ENCODE measurements at places on chromosomes 3 and 15.
A peak's percentile ranks its signal among the peaks of the same experiment; 100 is the strongest.

GRCh38 chr3:17771177-17772017, 29.0 kb upstream of the TBC1D5 start:
- DNase-seq = no peak

GRCh38 chr15:93866948-93867347, 364.4 kb upstream of the MCTP2 start:
- DNase-seq = no peak

DNA sequence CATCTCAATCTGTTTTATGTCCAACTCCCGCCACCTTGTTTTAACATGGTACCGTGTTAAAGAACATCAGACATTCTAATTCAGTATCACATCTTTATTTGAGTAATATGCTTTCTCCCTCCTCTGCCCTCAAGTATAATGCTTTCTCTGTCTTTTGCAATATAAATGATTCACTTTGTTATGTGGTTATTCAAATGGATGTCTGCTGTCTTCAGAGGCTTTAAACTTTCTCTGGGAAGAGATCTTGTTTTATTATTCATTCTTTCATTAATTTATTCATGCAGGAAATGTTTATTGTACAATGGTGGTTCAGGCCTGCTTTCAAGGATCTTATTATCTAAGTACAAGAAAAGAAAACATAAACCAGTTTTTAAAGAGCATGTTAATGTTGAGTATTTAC, 57.1 kb downstream of the RAP2B start:
- DNase-seq = no peak

DNA sequence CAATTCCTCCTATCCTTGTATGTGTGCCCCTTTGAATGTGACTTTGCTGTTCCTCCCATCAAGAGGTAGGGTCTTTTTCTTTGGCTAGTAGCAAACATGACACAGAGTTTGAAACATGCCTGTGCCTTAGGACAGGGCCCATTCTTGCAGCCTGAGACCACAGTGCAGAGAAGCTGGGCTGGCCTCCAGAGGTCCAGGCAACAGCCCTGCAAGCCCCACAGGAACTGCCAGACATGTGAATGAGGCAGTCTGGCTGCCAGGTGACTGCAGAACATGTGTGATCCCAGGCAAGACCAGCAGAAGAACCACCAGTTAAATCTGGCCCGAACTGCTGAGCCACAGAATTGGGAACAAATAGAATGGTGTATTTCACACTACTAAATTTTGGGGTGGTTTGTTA, 1.2 kb upstream of the HGD start:
- no peak for DNase-seq

DNA sequence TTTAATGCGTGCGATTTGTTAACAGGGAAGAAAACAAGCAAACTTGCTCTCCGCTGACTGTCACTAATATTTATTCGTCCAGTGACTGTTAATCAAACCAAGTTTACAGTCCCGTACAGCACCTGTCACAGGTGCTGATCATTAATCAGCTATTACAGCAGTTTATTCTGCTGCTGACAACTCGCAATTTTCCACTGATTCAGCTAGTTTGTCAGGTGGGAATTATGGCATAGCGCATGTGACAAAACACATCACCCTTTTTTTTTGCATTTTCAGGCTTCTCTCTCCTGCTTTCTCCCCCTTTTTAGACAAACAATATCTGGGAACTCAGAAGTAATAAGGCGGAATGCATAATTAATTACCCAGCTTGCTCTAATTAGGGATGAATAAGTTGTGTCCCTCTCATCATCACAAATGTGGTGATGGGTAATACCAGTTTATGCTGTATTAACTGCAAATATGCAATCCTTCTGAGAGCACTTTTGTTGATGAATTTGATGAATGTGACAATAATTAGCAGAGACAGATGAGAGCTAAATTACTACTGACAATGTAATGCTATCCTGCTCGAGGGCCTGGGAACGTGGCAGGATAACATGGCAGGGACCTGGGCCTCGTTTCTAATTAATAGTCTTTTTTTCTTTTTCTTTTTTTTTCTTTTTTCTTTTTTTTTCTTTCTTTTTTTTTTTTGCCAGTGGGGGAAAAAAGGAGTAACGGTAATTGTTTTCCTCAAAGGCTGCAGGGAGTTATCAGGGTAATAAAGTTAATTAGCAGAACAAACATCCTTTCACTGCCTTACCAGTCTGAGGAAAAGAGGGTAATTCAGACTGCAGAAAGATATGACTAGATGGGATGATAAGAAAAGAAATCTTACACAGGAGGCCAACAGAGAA, 150.3 kb upstream of the SOX2 start:
- DNase-seq = peak; percentile 97

DNA sequence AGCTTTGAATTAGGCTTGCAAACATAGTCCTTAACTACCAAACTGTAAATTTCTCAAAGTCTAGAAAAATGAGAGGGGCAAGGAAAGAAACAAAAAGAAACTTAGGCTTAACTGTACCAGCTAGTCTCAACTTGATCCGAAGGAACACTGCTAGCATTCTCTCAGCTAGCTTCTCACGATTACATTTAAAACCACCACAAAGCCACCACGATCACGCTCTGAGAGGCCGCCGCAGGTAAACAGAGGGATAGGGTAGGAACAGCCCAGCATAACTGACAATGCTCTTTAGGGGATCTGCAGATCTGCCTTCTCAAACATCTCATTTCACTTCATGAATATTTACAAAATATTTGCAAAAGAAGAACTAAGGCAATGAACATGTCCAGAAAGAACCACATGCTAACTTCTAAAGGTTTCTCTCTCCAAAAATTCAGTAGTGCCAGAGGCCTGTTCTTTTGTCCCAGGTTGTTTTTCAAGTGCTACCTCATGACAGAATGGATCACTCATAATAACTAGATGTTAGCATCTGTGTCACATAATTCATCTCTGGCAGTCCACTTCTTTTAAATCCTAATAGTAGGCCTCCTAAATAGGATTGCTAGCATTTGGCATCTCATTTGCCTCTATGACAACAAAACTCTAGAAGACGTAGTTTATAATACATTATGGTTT, 18.9 kb downstream of the VGLL4 start:
- DNase-seq = no peak

DNA sequence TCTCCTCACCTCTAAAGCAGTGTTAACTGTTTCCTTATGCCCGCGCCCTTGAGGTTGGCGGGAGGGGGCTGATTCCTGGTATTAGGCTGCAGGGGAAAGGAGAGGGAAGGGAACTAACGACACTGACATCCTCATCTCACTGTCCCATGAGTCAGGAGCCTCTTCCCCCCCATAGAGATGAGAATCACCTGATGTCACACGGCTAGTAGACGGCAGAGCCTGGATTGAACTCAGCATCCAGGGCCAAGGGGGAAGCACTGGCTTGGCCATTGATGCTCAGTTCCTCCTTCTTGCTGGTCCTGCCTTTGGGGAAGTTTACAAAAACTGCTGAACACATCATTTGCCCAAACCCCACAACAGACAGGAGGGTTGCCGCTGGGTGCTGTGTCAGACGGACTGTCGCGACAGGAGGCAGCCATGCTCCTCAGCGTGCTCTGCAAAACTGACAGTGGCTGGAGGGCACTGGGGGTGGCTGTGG, 38.5 kb downstream of the IDH2 start:
- no peak for DNase-seq

DNA sequence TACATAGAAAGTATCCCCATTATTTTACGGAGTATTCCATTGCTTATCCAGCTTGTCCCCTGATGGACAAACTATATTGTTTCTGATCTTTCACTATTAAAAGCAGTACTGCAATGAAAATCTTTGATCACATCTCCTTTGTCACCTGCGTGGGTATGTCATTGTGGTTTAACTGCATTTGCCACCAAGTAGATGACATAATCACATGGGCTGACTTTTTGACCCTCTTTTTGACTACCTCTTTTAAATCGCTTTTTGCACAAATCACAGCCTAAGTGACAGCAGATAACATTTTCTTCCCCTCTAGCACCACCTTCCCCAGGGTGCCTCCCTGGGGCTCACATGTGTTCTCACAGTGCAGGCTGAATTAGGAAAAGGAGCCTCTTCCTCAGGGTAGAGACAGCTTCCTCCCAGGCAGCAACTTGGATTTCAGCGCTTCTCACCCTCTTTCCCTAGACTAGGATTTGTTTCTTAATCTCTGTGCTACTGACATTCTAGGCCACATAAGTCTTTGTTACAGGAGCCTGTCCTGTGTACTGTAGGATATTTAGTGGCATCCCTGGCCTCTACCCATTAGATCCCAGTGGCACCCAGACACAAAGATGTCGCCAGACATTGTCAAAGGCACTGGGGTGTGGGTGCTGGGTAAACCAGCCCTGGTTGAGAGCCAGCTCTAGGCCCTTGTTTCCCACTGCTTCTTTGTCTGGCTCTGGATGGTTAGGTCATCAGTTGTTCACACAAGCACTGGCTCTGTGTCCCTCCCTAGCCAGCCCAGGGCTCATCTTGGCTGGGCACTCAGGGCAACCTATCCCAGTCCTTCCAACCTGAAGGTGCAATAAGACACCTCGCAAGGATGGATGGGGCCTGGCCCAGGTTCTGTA, 1.3 kb upstream of the RBP1 start:
- peak; percentile 79 for DNase-seq

DNA sequence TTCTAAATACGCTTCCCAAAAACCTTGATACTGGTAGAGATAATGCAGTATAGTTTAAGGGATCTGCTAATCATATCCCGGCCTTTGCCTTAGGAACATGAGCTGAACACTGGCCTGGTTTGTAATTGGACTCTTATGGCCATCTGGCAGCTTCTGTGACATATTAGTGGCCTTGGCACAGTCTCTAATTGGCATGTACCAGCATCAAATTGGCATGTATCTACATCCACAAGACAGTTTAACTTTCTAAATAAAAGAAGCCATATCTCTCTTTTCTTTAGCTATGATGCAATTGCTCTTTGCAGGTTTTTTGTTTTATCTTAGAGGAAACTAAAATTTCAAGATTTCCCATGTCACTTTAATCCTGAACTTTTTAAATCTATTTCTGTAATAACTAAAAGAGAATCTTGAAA, 44.6 kb upstream of the FILIP1L start:
- no peak for DNase-seq
